A549 treated with RU486 at 1 μM for 4 hours (cell line): ENCODE measurements at places on chromosomes 7 and 10. TPM values are rescaled to one million over a fixed set of nuclear protein-coding genes. Genes with fewer than 3 reads are reported as not detected.

MOSPD3 gene
- total RNA-seq: 14.6 to 22.8 TPM (median 18.4 TPM) in 5 replicates

GIMAP8 gene
- not detected in 5 replicates for total RNA-seq

AS3MT gene
- 0.94 to 4.9 TPM (median 4.8 TPM) in 5 replicates for total RNA-seq

PARP12 gene
- 21.9 to 27.0 TPM (median 22.9 TPM) in 5 replicates for total RNA-seq

COG5 gene
- 9.7 to 14.3 TPM (median 10.7 TPM) in 5 replicates for total RNA-seq

PTF1A gene
- total RNA-seq: not detected in 5 replicates

ABCA13 gene
- total RNA-seq: 0.05 to 0.19 TPM (median 0.06 TPM) in 4 of 5 replicates, not detected in the other

SEMA3A gene
- 5.0 to 7.0 TPM (median 6.4 TPM) in 5 replicates for total RNA-seq

FAM25A gene
- total RNA-seq: not detected in 5 replicates

TUBAL3 gene
- 0.13 to 0.48 TPM (median 0.29 TPM) in 5 replicates for total RNA-seq

MUC3A gene
- total RNA-seq: 10.0 to 17.6 TPM (median 16.9 TPM) in 5 replicates

MTG1 gene
- 38.1 to 53.7 TPM (median 51.4 TPM) in 5 replicates for total RNA-seq

ASZ1 gene
- total RNA-seq: not detected in 5 replicates

MMD2 gene
- not detected in 5 replicates for total RNA-seq

GHRHR gene
- total RNA-seq: 0.29 TPM in 1 of 5 replicates, not detected in the others

MGMT gene
- 5.1 to 7.8 TPM (median 7.2 TPM) in 5 replicates for total RNA-seq

COL26A1 gene
- 0.21 to 0.52 TPM (median 0.49 TPM) in 5 replicates for total RNA-seq

RNLS gene
- 7.0 to 9.2 TPM (median 8.0 TPM) in 5 replicates for total RNA-seq

KRIT1 gene
- 21.8 to 28.2 TPM (median 27.6 TPM) in 5 replicates for total RNA-seq

MDFIC gene
- 18.9 to 30.8 TPM (median 25.6 TPM) in 5 replicates for total RNA-seq

CYP17A1 gene
- not detected in 5 replicates for total RNA-seq

SORCS3 gene
- not detected in 5 replicates for total RNA-seq

EGR2 gene
- total RNA-seq: 0.29 to 0.75 TPM (median 0.38 TPM) in 5 replicates

CELF2 gene
- 0.05 TPM in 1 of 5 replicates, not detected in the others for total RNA-seq

GRID2IP gene
- 0.03 TPM in 1 of 5 replicates, not detected in the others for total RNA-seq

CPED1 gene
- 0.08 TPM in 1 of 5 replicates, not detected in the others for total RNA-seq

GAD2 gene
- not detected in 5 replicates for total RNA-seq

SDK1 gene
- total RNA-seq: 0.31 to 0.74 TPM (median 0.37 TPM) in 5 replicates

RPEL1 gene
- total RNA-seq: 0.08 TPM in 1 of 5 replicates, not detected in the others

C7orf57 gene
- total RNA-seq: 0.17 to 0.32 TPM (median 0.21 TPM) in 4 of 5 replicates, not detected in the other

PARD3 gene
- 72.2 to 95.5 TPM (median 72.9 TPM) in 5 replicates for total RNA-seq

ATP5MK gene
- 250 to 552 TPM (median 478 TPM) in 5 replicates for total RNA-seq

ARHGAP22 gene
- total RNA-seq: 2.8 to 5.1 TPM (median 3.9 TPM) in 5 replicates

PYROXD2 gene
- 3.3 to 5.3 TPM (median 3.8 TPM) in 5 replicates for total RNA-seq

STARD3NL gene
- total RNA-seq: 49.6 to 67.7 TPM (median 56.9 TPM) in 5 replicates

USP54 gene
- 10.1 to 12.5 TPM (median 11.9 TPM) in 5 replicates for total RNA-seq

TAX1BP1 gene
- 62.1 to 105 TPM (median 76.6 TPM) in 5 replicates for total RNA-seq

C7orf33 gene
- total RNA-seq: not detected in 5 replicates

CCDC3 gene
- total RNA-seq: 0.94 to 1.1 TPM (median 0.99 TPM) in 5 replicates

ERVW-1 gene
- total RNA-seq: not detected in 5 replicates

TBX20 gene
- total RNA-seq: 1.3 to 2.5 TPM (median 2.0 TPM) in 5 replicates

EIF5AL1 gene
- total RNA-seq: 2.1 to 3.7 TPM (median 3.1 TPM) in 5 replicates

DLX6 gene
- total RNA-seq: 0.03 TPM in 1 of 5 replicates, not detected in the others

TMEM196 gene
- not detected in 5 replicates for total RNA-seq

MSMB gene
- total RNA-seq: not detected in 5 replicates

AOC1 gene
- not detected in 5 replicates for total RNA-seq

SMKR1 gene
- 11.8 to 13.5 TPM (median 13.4 TPM) in 5 replicates for total RNA-seq

MRPS24 gene
- total RNA-seq: 235 to 260 TPM (median 246 TPM) in 5 replicates

ADIRF gene
- 0.21 TPM in 1 of 5 replicates, not detected in the others for total RNA-seq
